ENCODE measurements at places on chromosomes 2 and 18.

DNA sequence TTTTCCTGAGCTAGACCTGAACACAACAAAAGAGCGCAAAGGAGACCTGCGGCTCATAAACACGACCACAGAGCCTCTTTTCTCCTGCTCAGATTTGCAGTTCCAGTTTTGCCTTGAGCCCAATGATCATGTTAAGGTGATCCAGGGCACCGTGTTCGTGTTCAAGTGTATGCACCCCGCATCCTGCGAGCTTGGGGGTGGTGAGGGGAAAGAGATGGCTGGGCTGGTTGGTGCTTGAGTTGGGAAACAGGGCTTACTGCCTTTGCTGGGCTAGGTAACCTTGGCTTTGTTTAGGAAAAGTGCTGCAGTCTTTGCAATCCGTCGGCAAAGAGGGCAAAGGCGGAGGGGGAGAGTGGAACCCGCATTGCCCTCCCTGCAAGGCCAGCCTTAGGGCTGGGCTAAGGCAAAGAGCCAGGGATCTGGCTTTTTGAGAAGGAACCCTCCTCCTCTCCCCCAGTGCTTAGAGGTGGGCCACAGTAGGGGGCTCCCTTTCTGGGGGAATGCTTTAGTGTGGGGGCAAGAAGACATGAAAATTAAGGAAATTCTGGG lies 1.3 kb downstream of the HOXD10 start:
- no peak for DNase-seq

GRCh38 chr2:95384854-95385569 lies 17.5 kb upstream of the FAHD2A start:
- no peak for DNase-seq

- DNase-seq, result no peak
These were observed 1482.3 kb upstream of the LRRTM1 start for GRCh38 chr2:81786811-81787210.

DNA sequence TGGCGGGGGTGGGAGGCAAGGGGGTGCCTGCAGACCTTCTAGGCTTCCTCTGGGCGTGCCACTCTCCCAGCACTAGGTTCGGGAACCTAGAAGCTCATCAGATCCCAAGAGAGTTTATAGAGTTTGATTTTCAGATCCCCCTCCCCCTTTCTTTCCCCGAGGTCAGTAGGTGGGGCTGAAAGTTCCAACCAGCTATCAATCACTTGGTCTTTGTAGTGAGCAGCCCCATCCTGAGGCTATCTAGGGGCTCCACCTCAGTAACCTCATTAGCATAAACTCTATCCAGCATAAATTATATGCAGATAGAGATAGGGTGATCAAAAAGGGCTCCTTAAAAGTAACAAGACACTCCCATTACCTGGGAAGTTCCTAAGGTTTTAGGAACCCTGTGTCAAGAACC lies 32.8 kb downstream of the ERLEC1 start:
- no peak for DNase-seq

DNA sequence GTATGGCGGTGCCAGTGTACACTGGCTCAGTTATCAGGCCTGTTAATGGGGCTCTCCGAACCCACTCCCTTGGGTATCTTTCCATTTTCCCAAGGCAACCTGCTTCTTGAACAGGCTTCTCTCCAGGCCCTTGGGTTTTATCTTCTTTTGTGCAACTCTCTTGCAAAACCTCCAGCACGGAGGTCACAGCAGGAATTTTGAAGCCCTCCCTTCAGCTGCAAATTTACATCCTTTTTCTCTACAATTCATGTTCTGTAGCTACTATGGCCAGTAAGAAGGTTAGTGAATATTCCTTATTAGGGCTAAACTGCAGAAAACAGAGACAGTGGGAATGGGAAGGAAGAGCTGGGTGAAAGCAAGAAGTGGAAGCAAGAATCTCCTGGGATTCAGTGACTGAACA lies 10.4 kb upstream of the NPAS2 start:
- DNase-seq, result no peak

Measured in bone marrow (tissue), 2 donors.